ENCODE measurements at places on chromosomes 5 and 9.

GRCh38 chr5:5252106-5252505 is 112.0 kb downstream of the ADAMTS16 start:
- DNase-seq, result no peak

DNA sequence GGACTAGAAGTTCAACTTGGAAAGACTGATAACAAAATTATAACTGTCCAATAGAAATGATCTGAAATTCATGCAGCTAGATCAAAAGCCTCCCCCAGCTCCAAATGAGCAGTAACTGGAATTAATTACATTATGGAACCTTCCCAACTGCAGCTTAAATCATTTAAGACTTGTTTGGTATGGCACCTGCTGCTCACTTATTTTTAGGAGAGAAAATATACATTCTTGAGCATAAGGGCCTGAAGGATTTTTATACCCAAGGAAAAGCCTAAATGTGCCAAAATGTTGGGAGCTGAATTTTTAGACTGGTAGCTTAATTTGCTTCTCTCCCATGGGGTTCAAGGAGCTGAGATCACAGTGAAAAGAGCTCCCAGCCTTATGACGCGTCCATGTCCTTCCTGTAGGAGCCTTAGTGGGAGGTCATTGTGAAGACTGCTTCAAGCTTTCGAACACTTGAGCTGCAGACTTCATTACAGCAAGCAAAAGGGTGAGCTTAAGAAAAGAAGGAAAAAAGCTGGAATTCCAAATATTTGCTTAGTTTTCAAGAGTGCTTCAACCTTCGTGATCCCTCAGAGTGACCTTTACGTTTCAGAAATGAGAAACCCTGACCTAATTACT is 276.0 kb downstream of the DMAC1 start:
- DNase-seq, result no peak

GRCh38 chr5:97888439-97888838 is 705.4 kb upstream of the RIOK2 start:
- no peak for DNase-seq

- no peak for DNase-seq
Observed at GRCh38 chr5:21693591-21693990, 1159.6 kb downstream of the CDH12 start.

GRCh38 chr5:78659714-78660113 is 11.1 kb upstream of the LHFPL2 start:
- DNase-seq, result no peak

DNA sequence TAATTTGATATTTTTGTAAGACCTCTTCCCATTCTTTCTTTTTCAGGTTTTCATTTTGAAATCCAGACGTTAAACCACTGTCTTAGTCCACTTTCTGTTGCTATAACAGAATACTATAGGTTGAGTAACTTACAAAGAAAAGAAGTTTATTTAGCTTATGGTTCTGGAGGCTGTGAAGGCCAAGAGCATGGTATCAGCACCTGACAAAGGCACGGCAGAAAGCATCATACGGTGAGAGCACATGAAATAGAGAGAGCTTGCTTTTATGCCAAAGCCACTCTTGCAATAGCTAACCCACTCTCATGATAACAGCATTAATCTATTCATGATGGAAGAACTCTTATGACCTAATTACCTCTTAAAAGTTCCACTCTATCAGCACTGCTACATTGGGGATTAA is 255.6 kb upstream of the PDE4D start:
- DNase-seq, result no peak

- DNase-seq, result peak; percentile 82
Observed at GRCh38 chr9:124852829-124853531, at the start of gene WDR38. WDR38 (plus strand) TSS chr9:124853460; CDS start chr9:124853532, 72 bp downstream.

DNA sequence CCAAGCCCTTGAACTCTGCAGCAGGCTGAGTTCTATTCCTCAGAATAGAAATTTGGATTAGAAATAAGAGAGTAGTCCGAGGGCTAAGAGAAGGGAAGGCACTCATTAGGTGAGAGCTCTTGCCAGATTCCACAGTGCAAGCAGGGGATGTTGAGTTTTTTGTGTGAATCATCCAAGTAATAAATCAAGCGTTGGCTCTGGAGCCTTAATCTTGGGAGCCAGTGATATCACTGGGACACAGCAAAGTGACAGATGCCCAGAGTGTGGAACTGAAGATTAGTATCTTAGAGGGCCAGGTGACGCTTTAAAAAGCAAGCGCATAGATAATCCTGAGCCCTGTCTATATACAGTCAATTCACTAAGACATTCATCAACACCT is 60.3 kb downstream of the FOXD1 start:
- DNase-seq, result no peak

DNA sequence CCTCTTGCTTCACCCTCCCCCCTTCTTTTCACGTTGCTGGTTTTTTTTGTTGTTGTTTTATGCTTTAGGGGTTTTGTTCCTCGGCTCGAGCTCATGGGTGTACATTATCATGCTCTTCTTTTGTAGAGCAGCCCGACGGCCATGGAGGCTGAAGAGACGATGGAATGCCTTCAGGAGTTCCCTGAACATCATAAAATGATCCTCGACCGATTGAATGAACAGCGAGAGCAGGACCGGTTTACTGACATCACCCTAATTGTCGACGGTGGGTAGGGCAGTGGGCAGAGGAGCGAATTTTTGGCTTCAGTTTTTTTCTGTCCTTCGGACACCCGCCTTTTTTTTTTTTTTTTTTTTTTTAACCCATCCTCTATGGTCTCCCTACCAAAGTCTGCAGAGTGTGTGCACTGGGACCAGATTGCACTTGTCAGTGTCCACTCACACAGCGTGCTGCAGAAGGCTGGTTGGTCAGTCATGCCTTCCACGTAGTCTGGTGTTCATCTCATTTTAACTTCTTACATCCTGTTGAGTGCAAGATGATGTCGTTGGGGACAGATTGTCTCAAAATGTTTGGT is 1.3 kb downstream of the ZNF131 start:
- no peak for DNase-seq

DNA sequence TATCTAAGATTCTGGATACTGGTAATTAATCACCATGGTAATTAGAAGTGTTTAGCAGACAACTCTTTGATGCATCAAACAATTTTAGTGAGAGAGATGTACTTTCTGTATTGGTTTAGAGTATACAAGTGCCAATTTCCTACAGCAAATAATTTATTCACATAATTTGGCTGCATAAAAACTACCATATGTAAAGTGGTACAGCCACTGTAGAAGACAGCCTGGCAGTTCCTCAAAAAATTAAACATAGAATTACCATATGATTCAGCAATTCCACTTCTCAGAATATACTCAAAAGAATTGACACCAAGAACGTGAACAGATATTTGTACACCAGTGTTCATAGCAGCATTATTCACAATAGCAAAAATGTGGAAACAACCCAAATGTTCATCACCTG is 36.2 kb downstream of the PHAX start:
- no peak for DNase-seq

DNA sequence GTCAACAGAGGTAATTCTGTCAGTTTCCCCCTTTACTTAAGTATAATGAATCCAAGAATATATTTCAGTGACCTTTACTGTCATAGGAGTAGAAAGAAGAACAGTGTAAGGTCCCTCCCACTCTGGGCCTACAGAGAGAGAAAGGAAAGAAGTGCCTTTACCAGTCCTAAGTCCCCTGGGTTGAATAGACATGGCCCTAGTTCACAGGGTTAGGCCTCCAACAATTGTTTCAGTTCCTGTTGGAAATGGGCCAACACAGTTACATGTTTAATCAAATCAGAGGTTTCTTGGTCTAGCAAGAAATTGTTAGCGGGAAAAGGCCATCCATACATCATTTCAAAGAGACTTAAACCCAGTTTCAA is 605.6 kb downstream of the MTRR start:
- DNase-seq, result no peak

- no peak for DNase-seq
Observed at GRCh38 chr5:132671000-132671399, 2.8 kb upstream of the IL4 start.

GRCh38 chr9:3810231-3810630 is 284.4 kb upstream of the RFX3 start:
- DNase-seq, result no peak

DNA sequence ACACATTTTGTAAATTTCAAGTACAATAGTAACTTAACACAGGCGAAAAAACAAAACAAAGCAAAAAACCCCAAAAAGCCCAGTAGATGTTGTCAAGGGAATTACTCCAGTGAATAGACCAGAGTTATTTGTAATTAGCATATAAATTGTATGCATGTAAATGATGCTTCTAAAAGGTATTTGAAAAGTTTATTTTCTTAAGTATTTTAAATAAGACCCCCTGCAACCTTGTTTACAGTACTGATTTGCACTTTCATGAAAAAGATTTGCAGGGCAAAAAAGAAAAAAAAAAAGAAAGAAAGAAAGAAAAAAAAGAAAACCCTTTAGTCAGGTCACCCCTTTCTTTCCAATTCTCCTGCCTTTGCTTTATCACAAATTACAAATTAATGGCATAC is 372.3 kb upstream of the IRX2 start:
- DNase-seq, result no peak

GRCh38 chr9:98259791-98260190 is 4.3 kb upstream of the TBC1D2 start:
- DNase-seq, result no peak

DNA sequence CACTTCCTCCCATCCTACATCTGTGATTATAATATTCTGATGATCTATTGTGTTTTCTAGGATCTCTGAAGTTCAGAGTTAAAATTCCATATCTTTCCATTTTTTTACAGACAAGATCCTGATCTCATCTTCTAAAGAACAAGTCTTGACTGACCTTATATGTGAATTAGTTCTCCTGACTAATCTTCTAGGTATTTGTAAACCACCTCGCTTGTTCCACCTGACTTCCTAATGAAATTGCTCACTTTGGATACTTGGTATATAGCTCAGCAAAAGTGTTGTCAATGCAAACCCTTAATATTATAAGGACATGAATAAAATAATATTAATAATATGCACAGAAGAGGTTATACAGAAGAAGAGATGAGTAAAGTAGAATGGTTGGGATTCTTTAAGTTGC is 68.2 kb upstream of the NR4A3 start:
- DNase-seq, result no peak

- no peak for DNase-seq
Observed at GRCh38 chr5:41547991-41548390, 37.6 kb upstream of the PLCXD3 start.

DNA sequence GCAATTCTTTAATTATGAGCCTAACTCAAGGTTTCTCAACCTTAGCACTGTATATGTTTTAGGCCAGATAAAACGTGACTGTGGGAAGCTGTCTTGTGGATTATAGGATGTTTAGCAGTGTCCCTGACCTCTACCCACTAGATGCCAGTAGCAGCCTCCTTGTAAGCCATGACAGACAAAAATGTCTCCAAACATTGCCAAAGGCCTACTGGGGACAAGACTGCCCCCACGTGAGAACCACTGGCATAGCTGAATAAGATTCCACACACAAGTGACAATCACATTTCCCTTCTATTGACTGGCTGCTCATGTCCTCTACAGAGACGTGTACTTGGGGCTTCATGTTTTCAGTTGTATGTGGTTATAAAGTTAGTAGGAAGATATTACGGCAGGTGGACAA is 55.4 kb downstream of the GOLM1 start:
- DNase-seq, result no peak

DNA sequence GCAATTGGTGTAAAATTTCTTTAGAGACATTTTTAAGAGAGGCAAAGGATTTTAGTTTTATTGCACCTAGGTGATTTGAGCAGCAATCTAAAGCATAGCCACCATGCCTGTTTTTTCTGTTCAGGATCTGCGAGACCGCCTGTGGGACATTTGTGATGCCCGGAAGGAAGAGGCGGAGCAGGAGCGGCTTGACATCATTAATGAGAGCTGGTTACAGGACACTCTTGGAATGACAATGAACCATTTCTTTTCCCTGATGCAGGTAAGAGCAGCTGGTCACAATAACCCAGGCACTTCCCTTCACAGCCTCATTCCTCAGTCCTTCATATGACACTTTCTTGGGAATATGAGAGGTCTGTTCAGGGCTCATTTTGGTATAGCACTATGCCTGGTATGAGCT is 103.2 kb upstream of the IL7R start:
- no peak for DNase-seq

DNA sequence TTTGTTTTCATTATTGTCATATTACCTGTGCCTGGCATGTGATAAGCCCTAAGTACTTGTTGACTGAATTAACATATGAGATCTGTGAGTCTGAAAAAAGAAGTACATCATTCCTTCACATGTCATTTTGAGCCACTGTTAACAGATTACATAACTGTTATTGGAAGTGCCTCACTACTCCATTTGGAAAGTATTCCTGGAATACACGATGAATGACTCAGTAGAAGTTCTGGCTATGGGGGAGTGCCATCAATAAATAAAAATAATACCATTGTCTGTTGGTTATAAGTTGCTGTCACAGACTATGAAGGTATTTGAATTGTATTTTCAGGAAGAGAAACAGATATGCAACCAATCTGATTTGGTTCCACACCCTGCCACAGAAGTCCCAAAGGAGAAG is 12.9 kb downstream of the NIPSNAP3B start:
- no peak for DNase-seq

DNA sequence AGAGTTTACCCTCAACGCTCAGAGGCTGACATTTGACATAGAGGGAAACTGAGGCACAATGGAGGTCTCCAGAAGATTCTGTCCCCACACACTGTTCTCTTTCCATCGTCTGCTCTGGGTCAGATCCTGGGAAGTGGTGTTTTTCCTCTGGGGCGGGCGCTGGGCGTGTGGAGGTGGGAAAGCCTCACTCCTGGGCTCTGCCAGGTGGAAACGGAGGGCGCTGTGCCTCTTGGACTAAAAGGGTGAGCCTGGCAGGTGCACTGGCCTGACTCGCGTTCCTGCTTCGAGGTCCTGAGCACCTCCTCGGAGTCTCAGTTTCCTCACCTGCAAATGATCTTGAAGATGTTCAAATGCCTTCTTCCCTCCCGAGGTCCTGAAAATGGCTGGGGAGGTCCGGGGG is 25.7 kb upstream of the FCN1 start:
- DNase-seq, result no peak

DNA sequence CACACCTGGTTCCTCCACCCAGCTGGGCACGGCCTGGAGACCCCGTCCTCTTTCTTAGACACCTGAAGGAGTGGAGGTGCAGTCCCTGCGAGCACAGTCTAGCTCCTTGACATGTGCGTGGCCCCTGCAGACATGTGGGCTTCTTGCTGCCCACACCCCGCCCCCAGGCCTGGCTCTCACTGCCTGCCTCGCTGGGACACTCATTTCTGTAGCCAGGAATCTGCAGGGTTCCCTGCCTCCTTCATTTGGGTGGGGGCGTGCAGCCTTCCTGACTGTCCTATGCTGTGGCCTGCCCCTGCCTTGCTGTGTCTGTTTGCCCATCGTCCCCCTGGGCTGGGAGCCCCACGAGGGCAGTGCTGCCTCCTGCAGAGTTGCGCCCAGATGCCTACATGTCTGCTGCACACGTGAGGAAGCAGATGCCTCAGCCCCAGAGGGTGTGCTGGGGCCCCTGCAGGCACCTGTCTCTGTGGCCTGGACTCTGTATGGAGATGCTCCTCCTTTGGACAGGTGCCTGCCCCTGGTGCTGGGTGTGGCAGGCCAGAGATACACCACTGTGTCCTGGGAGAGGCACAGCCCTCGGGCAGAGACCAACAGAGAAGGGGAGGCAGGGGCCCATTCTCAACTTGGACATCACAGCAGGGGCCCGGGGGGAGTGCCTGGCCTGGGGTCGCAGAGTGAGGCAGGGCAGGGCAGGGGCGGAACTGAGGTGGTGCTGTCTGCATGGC is 22.6 kb downstream of the FLT4 start:
- DNase-seq, result no peak

- no peak for DNase-seq
Observed at GRCh38 chr9:137319011-137319738, 17.1 kb upstream of the NRARP start.

All from effector memory CD4-positive, alpha-beta T cell (primary cell).